ENCODE measurements at places on chromosomes 12 and 14.

DNA sequence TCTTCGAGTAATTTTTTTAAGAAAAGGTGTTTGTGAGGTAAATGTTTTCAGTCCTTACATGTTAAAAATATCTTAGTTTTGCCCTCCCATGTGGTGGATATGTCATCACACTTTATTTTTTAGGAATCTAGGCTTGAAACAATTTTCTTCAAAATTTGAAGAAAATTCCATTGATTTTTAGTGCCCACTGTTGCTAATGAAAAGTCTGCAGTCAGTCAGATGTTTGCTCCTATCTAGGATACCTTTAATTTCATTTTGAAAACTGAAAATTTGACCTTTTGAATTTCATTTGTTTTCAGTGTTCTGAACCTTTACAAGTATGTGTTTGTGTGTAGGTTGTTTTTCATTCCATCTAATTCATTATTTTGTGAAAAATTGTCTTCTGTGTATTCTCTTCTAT, 105.4 kb downstream of the LRRK2 start:
- no peak for DNase-seq

DNA sequence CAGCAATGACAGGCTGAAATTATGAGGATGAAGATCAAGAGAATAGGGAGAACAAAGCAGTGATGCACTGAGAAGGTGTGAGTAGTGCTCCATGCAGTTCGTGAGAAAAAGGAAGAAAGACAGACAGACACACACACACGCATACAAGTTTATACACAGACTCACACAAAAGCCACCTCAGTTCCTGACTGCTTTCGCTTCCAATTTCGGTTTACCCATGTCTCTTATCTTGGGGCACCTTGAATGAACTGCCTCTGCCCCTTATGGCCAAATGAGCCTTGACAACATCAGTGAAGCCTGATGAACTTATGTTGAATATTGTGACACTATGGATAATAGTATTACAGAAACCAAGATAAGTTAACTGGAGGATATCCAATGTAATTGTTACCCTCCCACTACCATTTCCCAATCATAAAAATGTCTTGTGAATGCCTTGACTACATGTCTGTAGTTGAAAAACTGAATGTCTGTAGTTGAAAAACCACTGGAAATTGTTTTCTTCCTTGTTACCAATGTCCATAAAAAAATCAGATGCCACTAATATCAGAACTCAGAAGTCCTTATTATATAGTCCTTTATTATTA, 380.4 kb upstream of the DDHD1 start:
- DNase-seq: no peak

- DNase-seq: no peak
These were observed 1015.8 kb upstream of the SEL1L start for GRCh38 chr14:82549306-82549990.

GRCh38 chr14:80425686-80426085, 214.4 kb upstream of the DIO2 start:
- DNase-seq: no peak

DNA sequence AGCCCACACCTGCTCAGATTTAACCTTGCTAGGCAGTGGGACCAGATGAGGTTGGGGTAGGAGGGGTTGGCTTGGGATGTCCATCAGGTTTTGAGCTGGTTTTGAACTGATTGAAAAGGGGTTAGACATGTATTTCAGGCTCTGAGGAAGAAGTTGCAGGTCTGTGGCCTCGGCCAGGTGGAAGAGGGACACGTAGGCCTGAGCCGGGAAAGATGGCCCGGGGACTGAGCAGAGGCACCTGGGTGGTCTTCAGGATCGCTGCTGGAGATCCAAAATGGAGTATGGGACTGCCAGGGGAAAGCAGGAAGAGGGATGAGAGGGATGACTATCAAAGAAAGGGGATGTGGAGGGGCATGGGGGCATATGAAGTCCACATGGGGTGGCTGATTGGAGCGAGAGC, 7.6 kb downstream of the NYNRIN start:
- DNase-seq: no peak

DNA sequence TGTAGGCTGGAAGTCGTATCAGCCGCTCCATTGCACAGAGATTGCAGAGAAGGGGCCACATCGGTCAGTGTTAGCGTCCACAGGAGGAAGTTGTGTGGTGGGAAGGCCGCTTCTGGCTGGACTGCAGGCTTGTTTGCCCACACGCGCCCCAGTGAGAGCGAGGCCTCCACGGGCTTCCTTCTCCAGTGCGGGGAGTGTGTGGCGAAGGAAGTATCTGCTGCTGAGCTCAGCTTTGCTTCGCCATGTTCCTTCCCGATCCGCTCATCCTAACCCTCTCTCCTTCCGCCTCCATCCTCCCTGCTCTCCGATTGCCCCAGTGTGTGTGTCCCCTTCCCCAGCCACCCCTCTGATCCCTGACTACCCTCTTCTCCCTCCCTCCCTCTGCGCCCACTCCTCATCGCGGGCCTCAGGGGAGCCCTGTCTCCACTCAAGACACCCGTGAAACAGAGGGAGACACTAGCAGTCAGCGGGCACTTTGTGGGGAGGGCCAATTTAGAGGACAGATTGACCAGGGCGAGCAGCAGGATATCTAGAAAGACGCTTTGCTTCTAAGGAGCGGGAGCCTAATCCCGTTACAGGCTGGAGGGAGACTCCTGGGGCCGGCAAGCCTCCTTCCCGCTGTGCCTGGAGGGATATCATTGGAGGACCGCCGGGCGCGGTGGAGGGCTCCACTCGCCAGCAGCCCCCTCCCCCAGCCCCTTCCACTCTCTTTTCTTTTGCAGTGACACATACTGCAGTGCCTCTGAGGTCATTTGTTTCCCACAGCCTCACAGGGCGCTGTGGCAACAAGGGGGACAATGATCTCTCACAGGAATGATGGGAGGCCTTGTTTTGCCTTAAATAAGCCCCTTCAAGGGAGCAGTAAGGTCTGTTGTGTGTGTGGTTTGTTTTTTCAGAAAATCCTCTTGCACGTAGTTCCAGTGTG, 428.8 kb downstream of the ZFP36L1 start:
- no peak for DNase-seq

DNA sequence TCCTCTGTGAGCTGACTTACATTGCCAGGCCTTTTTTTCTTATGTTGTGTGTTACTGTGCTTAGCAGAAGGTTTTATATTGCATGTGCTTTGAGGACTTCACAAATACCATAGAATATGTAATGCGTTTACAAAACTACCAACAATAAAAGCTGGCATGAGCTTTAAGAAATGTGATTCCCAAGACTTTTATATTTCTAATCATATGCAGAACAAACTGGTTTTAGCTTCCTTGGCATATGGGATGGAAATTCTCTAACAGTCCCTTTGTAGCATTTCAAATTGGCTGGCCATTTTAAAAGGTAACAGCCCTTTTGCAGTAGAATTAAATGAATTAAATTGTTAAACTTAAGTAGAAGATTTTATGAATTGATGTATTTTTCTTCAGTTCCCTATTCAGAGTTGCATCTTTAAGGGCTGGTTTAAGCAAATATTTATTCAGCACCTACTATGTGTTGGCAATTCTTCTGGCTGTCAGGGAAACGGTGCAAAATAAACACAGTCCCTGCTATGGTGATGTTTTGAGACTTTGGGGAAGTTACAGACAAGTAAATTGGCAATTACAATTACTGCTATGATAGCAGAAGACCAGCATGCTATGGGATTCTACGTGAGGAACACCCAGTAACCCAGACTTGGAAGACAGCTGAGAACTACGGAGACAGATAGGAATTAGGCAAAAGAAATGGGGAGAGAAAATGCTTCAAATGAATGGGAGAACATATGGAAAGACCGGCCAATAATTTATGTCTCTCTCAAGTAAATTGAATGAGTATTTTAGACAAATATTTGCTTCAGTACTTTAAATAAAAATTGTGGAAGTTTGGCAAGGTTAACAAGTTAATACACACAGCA, 446.4 kb downstream of the EGLN3 start:
- DNase-seq: no peak

GRCh38 chr14:73884438-73885190, 2.0 kb upstream of the ZNF410 start:
- no peak for DNase-seq

DNA sequence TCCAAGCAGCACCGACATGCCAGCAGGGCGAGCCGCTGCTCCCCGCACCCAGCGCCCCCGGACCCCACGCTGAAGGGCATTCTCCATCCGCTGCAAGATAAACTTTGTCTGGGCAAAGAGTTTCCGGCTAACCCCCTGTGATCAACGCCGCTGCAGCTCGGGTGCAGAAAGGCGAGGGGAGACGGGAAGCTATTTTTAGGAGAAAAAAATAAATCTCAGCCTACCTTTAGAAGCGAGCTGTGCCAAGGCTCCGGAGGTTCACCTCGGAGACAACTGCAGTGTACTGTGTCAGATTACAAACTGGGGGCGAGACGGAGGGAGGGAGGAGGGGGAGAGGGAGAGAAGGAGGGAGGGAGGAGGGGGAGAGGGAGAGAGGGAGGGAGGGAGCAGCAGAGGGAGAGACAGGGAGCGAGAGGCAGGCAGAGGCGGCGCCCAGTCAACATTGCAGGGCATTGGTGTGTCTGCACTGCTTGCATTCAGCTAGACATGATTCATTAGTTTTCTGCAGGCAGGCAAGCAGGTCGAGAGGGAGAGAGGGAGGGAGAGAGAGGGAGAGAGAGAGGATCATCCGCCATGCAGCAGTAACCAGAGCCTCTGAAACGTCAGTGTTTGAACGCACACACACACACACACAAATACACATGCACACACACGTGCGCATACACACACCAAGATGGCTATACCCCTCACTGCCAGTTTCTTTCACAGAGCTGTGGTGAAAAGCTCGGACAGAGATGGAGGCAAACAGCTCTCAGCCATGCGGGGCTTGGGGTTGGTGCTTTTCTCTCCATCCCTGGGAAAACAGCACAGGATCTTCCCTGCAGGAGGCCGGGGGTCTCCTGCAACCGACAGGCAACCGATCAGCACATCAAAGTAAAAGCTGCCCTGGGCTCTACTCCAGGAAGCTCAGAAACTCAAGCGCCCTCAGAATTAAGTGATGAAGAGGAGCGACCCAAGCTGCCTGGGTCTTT, at the start of gene RIMBP2:
Gene RIMBP2 (minus strand): TSS at position 302 of the 971 bp plus-strand sequence. CDS start 237,286 bp downstream, outside the sequence.
- DNase-seq: no peak

DNA sequence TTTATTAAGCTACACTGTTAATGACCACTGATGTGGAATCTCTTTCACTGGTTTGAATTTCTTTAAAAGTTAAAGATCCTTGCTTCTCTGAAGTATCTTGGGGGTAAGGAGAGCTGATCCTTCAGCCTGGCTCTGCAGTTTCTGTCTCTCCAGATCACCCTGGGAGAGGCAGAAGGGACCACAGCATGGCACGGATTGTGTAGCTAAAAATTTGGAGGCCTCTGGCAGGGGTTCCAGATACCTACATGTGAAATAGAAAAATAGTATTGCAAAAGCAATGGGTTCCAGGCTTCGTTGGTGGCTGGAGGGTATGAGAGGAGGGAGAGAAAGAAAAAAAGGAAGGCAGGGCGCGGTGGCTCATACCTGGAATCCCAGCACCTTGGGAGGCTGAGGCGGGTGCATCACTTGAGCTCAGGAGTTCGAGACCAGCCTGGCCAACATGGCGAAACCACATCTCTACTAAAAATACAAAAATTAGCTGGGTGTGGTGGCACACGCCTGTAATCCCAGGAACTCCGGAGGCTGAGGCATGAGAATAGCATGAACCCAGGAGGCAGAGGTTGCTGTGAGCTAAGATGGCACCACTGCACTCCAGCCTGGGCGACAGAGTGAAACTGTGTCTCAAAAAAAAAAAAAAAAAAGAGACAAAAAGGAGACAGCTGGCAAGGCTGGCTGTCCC, 3.4 kb downstream of the CHST11 start:
- DNase-seq: no peak

DNA sequence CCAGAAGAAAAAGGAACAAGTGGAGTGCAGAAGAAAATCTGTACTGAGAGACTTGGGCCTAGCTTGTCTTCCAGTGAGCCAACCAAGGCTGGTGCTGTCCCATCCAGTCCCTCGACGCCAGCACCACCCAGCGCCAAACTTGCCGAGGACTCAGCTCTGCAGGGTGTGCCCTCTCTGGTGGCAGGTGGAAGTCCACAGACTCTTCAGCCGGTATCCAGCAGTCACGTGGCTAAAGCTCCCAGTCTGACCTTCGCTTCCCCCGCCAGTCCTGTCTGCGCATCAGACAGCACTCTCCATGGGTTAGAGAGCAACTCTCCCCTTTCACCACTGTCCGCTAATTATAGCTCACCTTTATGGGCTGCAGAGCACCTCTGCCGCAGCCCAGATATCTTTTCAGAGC, 15.6 kb downstream of the CIPC start:
- DNase-seq: no peak

GRCh38 chr14:57987051-57987450, 121.2 kb upstream of the SLC35F4 start:
- no peak for DNase-seq

- no peak for DNase-seq
These were observed 87.3 kb upstream of the LRIG3 start for GRCh38 chr12:59007620-59008019.

DNA sequence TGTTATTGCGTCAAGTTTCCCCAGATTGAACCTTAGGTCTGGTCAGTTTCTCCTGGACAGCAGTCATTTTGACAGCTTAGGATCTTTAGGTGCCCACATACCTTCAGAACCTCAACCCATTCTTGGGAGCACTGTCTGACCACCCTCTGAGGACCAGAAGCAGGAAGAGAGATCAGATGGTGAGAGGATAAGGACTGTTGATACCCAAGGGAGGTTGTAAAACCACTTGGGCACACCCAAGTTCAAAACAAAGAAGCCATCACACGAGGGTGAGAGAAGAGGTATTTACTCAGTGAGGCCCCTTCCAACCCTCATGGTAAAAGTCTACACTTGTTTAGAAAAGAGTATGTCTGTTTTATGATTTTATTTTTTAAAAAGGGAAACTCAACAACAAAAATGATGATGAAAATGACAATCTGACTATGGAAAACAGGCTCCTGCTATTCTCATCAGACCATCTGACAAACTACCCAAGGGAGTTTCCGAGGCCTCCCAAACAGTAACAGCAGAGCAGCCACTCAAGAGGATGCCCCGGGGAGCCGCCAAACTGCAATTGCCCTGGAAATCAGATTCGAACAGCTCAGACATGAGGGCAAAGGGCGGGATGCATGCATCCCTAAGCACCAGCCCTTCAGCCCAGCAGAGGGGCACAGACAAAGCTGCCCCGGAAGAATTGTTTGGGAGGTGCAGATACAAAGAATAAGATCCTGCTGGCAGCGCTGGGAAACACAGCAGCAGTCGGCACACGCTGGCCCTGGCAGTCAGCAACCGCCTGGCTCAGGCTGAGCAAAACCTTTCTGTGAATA, 162.6 kb upstream of the PLEKHG7 start:
- DNase-seq: no peak

- no peak for DNase-seq
These were observed 2.2 kb upstream of the BATF start for GRCh38 chr14:75519826-75520728.

- no peak for DNase-seq
These were observed 19.0 kb downstream of the KLRB1 start for GRCh38 chr12:9588749-9589148.
